Kidney (tissue), 22 donors: ENCODE measurements at places on chromosomes 2 and 18. TPM values are rescaled to one million over a fixed set of nuclear protein-coding genes. Genes with fewer than 3 reads are reported as not detected.

The MC2R gene
- total RNA-seq, result not detected

The HOXD12 gene
- total RNA-seq, result not detected

The CRYGD gene
- total RNA-seq, result not detected

The TTL gene
- 23.5 TPM for total RNA-seq

The BCL11A gene
- 8.7 TPM for total RNA-seq

The CNOT9 gene
- total RNA-seq, result 35.8 TPM

The ZNF521 gene
- 18.0 TPM for total RNA-seq

The C2orf76 gene
- 12.4 TPM for total RNA-seq

The FAM124B gene
- 2.0 TPM for total RNA-seq

The CCDC121 gene
- total RNA-seq, result 5.6 TPM

The DSG4 gene
- not detected for total RNA-seq
